ENCODE measurements at places on chromosomes 3 and 15.

DNA sequence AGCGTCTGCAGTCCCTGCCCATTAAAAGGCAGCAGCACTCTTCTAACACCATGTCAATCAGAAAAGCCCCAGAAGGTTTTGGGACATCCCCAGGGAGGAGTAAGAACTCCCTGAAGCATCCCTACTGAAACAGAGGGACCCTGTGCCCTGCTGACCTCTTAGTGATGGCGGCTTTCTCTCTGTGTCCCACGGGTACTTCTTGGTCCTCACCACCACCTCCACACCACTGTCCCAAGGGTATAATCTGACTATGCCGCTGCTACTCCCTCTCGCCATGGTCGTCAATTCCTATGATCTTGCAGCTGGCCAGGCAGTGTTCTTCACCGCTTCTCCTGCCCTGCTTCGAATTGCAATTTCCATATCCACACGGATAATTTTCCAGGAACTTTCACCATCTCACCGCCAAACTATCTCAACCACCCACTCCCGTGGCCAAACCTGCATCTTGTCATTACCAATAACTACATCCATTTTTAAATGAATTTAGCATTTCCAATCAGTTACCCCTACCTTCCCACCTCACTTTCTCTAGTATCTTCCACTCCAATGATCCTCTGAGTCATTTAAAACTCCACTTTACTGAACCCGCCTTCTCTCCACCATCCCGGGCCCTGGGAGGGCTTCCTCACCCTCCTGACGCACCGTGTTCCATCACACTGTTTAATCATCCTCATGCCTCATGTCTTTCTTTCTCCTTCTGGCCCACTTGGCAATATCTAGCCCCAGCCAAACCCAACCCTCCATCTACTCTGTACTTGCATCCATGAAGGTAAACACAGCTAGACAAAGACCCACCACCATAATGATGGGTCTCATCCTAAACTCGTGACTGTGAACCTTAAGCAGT, 23.7 kb downstream of the PRR23E start:
- no peak for DNase-seq

DNA sequence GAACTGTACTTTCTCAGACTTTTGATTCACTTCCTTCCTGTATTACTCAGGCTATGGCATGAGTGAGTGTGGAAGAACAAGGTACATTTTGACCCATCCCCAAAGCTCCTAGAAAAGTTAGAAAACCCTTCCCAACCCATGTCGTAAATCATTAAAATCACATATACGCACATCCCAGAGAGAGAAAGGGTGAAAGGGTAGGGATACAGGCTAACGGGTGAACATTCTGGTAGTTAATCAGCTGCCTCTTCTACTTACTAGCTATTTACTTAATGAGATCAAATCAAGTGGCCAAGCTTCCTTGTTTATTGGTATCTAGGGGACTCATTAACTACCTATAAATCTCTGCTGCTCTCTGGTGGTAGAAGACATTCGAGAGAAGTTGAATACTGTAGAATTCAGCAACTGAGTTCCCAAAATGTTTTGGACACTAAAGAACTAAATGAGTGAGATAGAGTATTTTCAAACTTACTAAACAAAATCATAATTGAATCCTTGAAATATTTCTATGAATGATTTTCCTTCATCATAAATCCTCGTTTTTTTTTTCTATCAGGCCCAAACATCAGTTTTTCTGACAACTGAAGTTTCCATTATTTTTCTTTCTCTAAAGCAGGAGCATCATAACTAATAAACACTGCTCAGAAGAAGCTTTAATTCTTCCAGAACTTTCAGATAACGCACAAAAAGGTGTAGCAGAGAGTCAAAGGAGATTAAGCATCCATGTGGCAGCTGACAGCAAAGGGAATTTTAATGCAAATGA, 124.2 kb downstream of the IMPG2 start:
- no peak for DNase-seq

- no peak for DNase-seq
Observed at GRCh38 chr3:177554895-177555759, 357.8 kb upstream of the TBL1XR1 start.

- no peak for DNase-seq
Observed at GRCh38 chr15:101338502-101339057, 43.5 kb upstream of the SNRPA1 start.

DNA sequence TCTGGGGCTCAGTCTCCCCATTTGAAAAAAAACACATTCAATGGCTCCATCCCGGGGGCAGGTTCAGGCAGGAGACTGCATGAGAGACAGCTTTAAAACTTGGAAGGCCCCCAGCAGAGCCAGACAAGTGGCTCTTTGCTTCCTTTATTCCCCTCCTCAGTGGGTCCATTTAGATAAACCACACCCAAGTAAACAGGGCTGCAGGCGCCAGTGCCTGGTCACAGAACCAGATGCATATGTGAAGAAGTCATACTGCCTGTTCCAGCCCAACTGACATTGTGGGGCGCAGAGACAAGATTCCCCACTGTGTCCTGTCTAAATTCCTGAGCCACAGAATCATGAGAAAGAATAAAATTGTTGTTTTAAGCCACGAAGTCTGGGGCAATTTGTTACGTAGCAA, 9.0 kb downstream of the FBN1 start:
- no peak for DNase-seq

DNA sequence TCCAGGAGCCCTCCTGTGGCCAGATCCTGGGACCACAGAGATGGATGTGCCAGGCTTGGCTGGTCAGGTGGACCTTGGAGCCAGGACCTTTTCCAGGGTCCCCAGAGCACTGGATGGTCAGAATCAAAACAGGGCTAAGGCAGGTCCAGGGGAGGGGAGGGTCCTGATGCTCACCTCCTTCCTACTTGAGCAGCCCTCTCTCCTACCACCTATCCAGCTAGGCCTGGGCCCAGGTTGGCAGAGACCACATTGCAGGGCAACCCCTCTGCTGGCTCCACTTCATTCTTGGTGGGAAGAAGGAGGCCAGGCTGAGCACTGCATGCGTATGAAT, 28.5 kb upstream of the SFMBT1 start:
- no peak for DNase-seq

Measured in D721Med (cell line).